ENCODE measurements at places on chromosomes 12 and 14.
A peak's percentile ranks its signal among the peaks of the same experiment; 100 is the strongest.

GRCh38 chr12:21983095-21983494 is 41.9 kb upstream of the ABCC9 start:
- DNase-seq = no peak

DNA sequence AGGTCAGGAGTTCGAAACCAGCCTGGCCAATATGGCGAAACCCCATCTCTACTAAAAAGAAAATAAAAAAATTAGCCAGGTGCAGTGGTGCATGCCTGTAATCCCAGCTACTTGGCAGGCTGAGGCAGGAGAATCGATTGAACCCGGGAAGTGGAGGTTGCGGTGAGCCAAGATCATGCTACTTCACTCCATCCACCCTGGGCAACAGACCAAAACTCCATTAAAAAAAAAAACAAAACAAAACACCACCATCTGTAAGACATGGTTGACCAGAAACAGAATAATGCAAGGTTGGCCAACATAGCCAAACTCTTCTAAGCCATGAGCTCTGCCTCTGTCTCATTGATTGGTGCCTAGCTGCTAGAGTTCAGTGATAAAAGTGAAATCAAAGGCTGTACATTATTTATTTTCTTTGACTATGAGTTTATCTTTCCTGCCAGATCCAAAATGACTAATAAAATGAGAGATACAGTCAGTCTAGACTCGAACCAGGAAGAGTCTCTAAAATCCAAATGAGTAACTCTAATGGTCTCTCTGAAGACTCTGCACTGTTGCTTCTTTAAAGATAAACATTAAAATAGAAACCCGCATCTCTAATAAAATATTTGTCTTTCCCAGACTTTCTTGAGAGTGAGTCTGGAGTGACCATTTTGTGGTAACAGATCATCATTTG is 404.7 kb downstream of the DAD1 start:
- no peak for DNase-seq

DNA sequence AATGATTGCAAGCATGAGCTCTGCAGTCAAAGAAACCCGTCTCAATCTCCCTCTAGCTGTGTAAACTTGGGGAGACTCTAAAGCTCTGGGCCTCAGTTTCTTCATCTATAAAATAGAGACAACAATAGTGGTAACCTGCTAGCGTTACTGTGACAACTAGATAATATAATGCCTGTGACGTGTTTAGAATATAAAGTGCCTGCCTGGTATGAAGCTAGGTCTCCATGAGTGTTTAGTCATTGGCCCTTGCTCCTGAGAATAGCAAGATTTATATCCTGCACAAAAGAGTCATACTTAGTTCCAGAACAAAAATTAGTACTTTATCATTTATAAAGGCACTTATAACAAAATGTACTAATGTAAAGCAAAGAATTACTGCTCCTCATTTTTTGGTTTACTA is 8.8 kb upstream of the DCP1B start:
- DNase-seq = no peak

- peak; percentile 65 for DNase-seq
These were observed at the start of gene RIN3 for GRCh38 chr14:92513204-92513965. TSS of gene RIN3 (plus strand) at chr14:92513781. CDS start at chr14:92513933, 152 bp downstream.

DNA sequence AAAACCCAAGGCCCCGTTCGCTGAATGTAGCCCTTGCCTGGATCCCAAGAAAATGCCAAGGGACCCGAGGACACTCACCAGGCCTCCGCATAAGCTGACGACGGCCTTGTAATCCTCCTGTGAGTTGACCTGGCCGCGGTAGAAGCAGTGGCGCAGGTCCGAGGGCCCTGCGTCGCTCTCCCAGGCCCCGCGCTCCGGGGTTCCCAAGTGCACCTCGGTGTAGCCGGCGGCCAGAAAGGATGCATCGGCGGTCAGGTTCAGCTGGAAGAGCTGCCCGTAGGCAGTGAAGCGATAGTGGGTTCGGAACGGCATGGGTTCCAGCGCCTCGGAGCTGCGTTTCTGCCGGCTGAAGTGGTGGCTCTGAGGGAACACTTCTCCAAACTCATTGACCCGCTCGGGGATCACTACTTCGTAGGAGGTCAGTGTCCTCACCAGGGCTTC is 1.2 kb downstream of the ADAMTS20 start:
- DNase-seq = no peak

- DNase-seq = peak; percentile 22
These were observed 16.2 kb downstream of the CCDC62 start for GRCh38 chr12:122790393-122791075.

DNA sequence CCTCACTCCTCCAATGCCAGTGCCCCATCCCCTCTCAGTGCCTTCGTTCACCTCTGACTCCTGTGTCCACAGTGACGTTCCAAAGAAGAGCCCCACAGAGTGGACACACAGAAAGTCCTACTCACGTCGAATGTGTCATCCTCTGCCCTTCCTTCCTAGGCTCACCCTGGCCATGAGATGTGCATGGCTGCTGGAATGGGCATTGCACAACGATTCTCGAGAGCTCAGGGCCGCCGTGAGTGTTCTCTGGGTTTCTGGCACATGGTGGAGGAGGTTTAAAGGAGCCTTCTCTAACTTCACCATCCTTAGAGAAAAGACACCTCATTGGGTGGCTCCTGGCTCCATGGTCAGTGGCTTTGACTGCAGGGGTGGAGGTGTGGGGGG is 12.8 kb upstream of the CEP170B start:
- DNase-seq = no peak

- DNase-seq = no peak
These were observed 55.3 kb downstream of the PSMA6 start for GRCh38 chr14:35347323-35348043.

GRCh38 chr14:57928732-57929131 is 62.8 kb upstream of the SLC35F4 start:
- no peak for DNase-seq

GRCh38 chr12:57934819-57935218 is 6.5 kb upstream of the ATP23 start:
- DNase-seq = no peak

- no peak for DNase-seq
These were observed 101.6 kb downstream of the SLC25A47 start for GRCh38 chr14:100424504-100425428.

DNA sequence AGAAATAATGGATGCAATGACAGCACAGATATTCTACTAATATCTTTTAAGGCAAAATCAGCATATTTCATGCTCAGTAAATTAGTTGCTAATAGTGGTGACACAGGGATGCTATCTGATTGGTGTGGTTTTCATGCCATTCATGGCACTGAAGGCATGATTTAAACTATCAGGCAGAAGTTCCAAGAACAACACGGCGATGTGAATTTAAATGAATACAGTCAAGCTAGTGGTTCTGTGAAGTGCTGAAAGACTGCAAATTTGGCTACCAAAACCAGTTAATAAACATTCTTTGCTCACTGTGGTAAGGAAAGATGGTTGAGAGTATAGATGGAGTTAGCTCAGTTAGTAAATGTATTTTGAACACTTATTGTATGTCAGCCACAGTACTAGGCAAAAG is 272.0 kb upstream of the DIO2 start:
- no peak for DNase-seq

DNA sequence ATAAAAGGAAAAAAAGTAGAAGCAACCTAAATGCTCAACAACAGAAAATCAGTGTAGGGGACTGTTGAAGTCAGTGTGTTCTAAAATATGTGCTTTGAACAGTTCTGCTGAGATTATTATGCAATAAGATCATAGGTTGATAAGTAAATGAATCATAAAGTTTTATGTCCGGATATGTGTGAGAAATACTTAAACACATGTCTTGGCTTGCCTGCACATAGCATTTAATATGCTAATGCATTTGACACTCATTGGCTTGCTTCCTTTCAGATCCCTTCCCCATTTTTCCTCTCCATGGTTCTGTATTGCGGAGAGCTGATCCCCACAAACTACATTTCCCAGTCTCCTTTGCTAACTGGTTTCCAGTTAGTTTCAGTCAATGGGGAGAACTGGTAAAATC is 573.8 kb upstream of the TBX3 start:
- peak; percentile 83 for DNase-seq

GRCh38 chr12:15163030-15163976 is 57.9 kb downstream of the RERG start:
- peak; percentile 74 for DNase-seq

GRCh38 chr12:132834181-132834711 is 5.6 kb upstream of the GOLGA3 start:
- no peak for DNase-seq

DNA sequence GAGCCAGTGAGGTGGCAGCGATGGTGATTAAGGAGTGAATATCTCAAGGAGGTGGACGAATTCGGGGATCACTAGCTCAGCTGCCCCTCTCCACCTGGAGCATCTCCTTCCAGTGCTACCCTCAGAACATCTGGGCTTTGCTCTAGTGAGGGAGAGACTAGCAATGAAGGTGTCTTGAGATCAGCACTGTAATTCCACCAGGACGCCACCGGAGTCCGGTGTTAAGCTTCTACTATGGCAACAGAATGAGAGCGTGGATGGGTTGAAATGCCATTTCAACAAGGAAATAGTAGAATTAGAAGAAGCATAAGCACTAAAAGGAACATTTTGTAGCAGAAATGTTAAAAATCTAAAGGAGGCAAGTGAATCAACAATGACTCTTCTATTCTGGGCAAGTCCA is 61.1 kb downstream of the NTF3 start:
- DNase-seq = no peak

- peak; percentile 65 for DNase-seq
These were observed 5.1 kb upstream of the USP30 start for GRCh38 chr12:109047081-109047805.

GRCh38 chr14:79056879-79057278 is 886.7 kb downstream of the NRXN3 start:
- peak; percentile 92 for DNase-seq

DNA sequence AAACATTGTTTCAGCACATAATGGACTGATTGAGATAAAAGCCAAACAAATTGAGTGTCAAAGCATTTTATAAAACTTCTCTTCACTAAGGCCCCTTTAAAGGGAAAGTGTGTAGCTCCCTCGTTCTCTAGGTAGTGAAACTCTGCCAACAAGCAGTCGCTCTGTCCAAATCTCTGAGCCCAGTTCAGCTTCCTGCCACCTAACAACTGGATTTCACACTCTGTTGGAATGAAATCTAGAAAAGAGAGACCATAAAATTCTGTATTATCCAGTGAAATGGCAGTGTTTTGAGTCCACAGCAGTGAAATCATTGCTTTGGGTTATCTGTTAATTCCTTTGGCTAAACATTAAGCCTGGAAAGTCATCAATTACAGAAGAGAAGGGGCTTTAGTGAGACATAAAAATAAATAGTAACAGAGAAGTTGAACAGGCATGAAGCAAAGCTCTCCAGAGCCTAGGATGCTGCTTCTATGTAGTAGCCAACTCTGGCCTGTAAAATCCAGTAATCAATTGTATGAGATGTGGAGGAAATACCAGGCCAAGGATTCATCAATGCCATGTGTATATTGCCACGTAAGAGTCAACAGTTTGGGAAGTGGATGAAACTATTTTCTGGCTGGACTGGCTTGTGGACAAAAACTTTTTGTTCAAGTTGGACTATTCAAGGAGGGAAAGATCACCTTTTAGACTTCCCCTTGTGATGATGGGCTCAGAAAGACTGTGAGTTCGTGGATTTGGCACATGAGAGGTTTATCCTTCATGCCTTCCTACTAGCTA is 122.5 kb downstream of the WIF1 start:
- peak; percentile 64 for DNase-seq

DNA sequence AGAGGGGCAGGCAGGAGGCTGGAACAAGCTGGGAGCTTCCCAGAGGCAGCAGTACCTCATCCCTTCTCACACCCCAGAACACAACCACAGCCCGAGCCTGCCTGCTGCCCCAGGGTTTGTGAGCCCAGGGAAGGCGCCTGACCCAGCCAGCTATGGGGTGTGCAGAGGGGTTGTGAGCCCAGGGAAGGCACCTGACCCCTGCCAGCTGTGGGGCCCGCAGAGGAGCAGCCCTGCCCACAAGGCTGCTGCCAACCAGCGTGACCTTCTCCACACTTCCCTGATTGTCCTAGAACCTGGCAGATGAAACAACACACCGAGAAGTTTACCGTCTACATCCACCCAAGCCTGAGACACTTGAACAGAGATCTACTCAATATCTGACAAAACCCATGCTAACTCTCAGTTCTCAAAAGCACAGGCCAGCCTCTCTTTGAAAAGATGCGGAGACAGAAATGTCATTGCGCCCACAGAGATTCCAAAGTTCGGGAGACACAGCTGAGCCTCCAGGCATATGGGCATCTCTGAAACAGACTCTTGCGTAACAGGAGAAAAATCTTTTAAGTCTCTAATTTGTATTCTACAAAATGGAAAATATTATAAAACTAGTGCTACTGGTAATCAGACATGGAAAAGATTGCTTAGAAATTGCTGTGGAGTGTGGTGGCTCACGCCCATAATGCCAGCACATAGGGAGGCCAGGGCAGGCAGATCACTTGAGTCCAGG is 47.3 kb downstream of the SFSWAP start:
- DNase-seq = no peak

GRCh38 chr12:49014547-49014946 is 4.0 kb downstream of the PRKAG1 start:
- peak; percentile 26 for DNase-seq

DNA sequence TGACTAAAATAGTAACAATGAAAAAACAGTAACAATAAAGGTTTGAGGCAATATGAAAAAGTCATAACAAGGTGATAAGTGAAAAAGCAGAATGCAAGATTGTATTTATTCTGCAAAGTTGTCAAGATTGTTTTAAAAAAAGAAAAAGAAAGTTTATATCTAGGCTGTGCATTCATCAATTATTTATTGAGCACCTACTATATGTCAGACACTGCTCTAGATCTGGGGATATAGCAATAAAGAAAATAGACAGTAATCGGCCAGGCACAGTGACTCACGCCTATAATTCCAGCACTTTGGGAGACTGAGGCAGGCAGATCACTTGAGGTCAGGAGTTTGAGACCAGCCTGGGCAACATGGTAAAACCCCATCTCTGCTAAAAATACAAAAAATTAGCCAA is 3.8 kb downstream of the PLA2G1B start:
- DNase-seq = no peak

- DNase-seq = no peak
These were observed 64.0 kb upstream of the PCED1B start for GRCh38 chr12:47015381-47015780.

DNA sequence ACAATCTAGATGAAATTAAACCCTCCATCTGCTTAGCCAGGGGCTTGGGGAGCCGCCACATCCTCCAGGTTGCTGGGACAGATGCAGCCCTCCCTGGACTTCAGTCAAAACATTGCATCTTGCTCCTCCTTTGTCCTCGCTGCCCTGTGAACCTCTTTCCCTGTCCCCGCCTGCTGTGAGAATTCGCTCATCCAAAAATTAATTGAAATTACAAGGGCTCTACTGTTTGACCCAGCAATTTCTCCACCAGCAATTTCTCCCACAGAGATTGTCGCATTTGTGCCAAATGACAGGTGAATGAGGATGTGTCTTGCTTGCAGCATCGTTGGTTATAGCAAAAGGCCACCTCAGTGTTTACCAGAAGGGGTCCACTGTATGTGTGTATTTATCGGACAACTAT is 5.0 kb upstream of the POP5 start:
- no peak for DNase-seq

Measured in HCEC 1CT (cell line).